ENCODE measurements at places on chromosomes 3 and 15.

DNA sequence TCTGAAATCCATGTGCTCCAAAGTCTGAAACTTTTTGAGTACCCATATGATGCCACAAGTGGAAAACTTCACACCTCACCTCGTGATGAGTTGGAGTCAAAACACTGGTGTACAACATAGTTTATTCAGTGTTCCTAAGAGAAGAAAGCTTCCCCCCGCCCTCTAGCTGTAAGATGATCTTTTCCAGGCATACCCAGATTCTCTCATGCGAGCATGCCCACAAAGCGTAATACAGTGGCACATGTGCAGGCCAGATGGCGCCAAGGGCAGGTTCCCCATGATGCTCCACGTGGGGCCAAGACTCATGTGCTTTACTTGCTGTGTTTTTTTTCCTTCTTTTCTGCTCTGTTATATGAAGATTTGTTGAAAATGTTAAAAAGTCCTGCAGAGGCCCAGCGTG lies 104.9 kb upstream of the LRRFIP2 start:
- DNase-seq: no peak

- DNase-seq: no peak
Measured at GRCh38 chr3:31704156-31704555, 171.4 kb downstream of the STT3B start.

DNA sequence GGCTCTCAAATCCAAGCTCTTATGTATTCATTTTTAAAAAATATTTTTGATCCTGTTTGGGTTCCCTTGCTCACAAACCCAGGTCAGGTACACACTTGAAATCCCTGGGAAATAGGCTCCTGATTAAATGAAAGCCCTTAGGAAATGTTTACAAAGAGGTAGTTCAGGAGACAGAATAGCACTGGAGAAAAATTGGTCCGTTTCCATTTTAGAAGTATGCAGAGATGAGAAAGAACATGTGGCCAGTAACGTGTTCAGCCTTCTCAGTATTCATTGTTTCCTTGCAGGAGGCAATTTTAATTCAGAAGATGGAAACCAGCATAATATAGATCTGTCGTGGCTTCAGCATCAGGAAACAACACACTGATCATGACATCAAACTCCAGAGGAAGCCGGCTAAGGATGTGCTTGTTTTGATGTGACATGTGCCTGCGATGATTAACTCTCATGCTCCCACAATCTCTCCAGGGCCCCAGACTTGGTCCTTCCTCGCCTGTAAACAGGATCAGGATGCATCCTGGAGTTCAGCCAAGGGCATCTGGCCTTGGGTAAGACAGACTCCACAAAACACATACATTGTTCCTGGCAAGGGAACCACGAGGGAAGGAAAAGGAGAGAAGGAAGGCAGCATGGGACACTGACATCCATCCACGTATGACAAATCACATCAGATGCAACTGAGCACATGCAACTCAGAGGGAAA lies 350.5 kb upstream of the THBS1 start:
- no peak for DNase-seq

- no peak for DNase-seq
Measured at GRCh38 chr3:45776301-45776595, 20.1 kb downstream of the SLC6A20 start.

DNA sequence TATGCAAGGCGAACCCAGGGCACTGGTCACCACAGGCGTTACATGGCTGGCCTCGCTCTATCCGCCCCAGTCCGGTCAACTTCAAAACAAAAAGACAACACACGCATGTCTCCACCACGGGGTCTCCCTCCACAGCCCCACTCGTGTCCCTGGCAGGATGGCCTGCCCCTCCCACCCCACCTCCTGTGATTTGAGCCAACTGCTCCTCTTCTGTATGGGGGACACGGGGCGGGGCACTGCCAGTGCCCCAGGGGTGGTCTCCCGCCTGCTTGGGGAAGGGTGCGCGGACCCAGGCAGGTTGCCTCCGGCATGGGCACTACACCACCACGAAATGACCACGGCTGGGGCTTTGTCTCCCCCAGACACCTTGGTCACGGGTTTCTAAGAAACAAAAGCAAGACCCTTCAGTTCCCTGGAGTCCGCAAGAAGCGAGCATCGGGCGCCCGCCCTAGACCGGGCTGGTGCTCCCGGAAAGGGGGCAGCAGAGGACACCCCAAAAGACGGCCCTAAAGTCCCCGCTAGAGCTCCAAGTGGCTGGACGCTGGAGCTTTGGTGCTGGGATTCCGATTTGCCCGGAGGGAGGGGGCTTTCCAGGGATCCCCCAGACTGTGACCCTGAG lies 219.3 kb upstream of the PRICKLE2 start:
- DNase-seq: no peak

DNA sequence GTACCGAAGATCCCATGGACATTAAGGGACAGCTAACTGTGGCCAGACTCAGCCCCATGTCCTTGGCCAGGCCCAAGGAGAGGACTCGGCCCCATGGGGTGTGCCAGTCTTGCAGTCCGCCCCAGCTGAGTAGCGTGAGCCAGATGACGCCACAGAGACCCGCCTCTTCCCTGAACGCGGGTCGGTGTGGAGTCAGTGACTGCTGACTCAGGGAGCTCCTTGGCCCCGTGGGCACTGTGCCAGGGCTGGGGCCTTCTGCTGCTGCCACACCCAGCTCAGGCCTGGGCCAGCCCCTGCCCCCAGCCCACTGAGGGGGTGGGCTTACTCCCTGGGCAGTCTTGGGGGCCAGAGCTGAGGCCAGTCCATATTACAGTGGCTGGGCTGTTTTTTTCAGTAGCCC lies 52.8 kb downstream of the PLXNA1 start:
- peak; percentile 79 for DNase-seq

GRCh38 chr15:73950831-73951561 lies 24.7 kb downstream of the LOXL1 start:
- peak; percentile 47 for DNase-seq

- DNase-seq: no peak
Measured at GRCh38 chr3:157427901-157428300, 8.7 kb upstream of the PTX3 start.

DNA sequence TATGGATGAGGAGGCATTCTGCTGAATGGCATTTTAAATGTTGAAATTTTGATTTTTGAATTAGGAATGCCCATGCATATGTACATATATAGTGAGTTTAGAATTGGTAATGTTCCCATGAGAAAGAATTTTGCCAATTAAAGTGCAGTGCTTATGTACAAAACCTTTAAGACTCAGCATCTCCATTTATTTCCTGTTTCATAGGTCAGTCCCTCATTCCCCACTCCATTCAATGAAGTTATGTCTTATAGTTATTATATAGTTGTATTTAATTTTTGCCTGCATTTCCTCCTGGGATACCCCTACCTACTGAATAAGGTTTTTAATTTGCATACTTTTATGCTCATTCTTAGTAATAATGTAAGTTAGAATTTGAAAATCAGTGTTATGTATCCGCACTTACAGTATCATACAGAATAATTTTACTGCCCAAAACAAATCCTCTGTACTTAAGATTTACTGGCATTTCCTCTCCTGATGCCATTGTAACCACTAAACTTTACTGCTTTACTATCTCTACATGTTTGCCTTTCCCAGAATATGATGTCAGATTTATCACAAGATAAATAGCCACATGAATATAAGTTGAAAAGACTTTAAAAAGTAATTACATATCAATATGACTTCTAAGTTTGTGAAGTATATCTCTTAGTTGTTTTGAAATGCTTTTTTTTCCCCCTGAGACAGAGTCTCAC lies 389.1 kb upstream of the NDN start:
- no peak for DNase-seq

DNA sequence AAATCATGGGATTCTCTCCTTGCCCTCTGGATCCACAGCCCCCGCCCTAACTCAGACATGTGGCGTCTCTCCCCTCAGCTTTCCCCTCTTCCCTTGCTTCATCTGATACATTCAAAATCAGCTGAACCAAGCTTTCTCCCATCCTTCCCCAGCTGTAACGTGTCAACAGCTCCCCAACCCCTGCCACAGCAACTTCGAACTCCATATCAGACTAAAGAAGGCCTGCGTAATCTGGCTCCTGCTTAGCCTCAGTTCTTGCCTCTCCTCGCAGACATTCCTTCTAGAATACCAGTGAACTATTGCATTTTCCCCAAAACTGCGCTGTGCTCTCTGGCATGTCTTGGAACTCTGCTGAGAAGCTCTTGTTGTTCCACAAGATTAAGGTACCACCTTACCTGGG lies 18.3 kb downstream of the B4GALT4 start:
- no peak for DNase-seq

All from Caki2 (cell line).